H54 (cell line): ENCODE measurements at places on chromosomes 12 and 14.

DNA sequence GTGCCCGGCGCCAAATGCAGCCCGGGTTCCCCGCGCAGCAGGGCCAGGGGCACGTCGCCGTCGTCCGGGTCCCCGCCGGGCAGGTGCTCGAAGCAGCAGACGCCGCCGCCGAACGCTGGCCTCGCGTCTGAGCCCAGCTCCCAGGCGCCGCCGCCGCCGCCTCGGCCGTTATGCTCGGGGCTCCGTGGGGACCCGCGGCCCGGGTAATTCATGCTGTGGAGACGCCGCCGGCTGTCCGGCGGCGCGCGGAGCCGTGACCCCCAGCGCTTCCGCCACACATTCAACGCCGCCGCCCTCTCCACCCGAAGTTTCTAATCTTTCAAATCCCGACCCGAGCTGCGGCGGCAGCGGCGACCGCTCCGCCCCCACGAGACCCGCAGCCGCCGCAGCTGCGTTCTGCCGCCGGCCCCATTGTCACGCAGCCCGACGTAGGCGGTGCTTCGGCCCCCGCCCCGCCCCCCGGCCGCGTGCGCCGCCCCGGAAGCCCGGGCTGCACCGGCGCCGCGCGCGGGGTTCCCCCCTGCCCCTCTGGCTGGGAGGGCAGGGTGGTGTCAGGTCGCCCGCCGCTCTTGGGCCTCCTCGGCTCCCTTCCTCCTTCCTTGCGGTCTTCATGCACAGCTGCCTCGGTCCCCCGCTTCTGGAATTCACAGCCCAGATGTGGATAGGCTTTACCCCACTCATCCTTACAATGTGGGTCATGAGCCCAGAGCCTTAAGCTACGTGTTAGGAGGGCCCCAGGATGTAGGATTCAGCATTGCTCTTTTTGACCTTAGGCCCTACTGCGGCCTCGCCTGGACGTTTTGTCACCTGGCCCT, at the start of gene DDHD1:
Gene DDHD1 (minus strand): TSS at position 437 of the 815 bp plus-strand sequence. CDS start 225 bp downstream, at position 212.
- DNase-seq, result peak; percentile 66

GRCh38 chr12:20863056-20863455, 52.6 kb downstream of the SLCO1B3 start:
- no peak for DNase-seq

DNA sequence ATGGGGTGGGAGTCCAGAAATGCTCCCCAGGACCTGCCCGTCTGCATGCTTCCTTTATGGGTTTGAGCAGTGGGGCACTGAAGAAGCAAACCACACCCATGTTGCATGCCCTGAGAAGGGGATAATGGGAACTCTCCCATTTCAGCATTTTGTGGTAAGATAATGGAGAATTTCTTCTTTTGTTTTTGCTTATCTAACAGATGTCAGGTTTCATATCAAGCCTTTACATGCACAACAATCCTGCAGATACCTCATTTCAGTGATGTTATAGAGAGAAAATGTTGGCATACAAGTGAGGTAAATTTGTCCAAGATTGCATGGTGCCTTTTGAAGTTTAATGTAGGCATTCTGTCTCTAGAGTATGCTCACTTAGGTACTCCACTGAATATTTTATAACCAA, 177.0 kb downstream of the ALX1 start:
- no peak for DNase-seq

DNA sequence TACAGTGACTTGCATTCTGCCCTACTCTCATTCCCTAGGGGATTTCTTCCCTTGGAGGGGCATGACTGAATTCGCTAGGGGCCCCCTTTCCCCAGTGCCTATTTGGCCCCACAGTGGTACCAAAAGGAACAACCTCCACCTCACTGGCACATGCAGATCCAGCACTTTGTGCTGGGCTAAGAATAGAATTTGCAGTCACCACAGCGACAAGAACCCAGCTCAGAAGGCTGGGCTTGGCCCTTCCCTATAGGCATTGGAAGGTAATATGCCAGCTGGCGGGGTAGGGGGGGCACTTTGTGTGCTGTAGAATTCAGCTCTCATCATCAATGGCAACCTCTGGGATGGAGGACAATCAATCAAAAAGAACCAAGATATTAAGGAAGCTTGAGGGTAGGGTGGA, 13.9 kb downstream of the BAZ2A start:
- DNase-seq, result no peak

- no peak for DNase-seq
These were observed 1.7 kb downstream of the RARG start for GRCh38 chr12:53230108-53230845.

DNA sequence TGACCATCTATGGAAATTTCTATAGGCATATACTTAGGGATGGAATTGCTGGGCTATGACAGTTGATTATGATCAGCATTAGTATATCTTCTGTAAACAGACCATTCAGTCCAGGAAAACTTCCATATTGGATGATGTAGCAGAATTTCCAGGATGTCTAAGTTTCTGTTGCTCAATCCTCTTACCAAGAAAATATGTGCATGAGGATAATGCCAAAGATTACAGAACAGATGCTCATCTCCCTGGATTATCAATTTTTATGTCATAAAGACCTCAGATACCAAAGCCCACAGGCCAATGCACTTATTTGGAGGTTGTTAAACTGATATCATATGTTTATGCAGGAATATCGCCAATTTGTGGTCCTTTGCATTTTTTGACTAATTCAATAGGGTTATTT, 354.4 kb upstream of the FLRT2 start:
- DNase-seq, result no peak

DNA sequence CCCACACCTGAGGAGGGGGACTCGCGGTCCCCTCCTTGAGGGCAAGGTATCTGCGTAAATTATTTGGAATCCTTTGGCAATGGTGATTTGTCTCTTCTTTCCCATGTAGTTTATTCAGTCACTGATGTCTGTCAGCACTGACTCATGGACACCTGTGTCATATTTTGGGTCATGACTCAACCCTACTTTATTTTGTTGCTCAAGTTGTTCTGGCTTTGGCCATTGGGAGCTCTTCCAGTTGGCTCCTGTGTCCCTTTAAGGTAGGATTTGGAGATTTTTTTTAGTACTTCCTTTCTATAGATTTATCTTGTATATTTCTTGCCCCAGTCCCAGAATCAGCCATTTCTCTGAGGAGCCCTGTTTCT, 47.4 kb upstream of the C14orf180 start:
- DNase-seq, result no peak

GRCh38 chr14:73945159-73945670, 4.7 kb downstream of the FAM161B start:
- no peak for DNase-seq

- no peak for DNase-seq
These were observed 96.1 kb downstream of the IPO8 start for GRCh38 chr12:30599608-30600007.

GRCh38 chr14:105143451-105144025, 25.0 kb downstream of the JAG2 start:
- no peak for DNase-seq

GRCh38 chr14:72518809-72519377, 375.0 kb downstream of the DPF3 start:
- DNase-seq, result no peak
